Activated T-cell treated with anti-CD3 and anti-CD28 coated beads for 48 hours (primary cell): ENCODE measurements at places on chromosomes 5 and 9.

GRCh38 chr9:26219961-26220360, 541.7 kb upstream of the TUSC1 start:
- no peak for DNase-seq

DNA sequence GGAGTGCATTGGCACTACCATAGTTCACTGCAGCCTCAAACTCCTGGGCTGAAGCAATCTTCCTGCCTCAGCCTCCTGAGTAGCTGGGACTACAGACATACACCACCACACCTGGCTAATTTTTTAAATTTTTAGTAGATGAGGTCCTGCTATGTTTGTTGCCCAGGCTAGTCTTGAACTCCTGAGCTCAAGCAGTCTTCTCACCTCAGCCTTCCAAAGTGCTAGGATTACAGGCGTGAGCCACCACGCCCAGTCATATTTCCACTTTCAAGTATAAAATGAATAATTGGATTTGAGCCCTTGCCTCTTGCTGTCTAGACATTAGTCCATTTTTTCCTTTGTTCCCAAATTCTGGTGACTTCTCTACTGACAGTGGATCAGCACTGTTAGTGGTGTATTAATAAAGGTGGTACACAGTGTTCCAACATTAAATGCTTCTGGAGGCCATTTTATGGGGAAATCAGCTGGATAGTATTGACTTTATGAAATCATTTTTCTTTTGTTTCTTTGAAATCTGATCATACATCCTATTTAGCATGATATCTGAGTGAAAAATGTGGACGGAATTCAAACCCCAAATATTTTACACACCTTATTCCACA, 15.9 kb downstream of the ATP6V0E1 start:
- no peak for DNase-seq

GRCh38 chr5:122195802-122196394, 66.6 kb downstream of the ZNF474 start:
- no peak for DNase-seq

- no peak for DNase-seq
Measured at GRCh38 chr5:96070622-96071225, 109.1 kb upstream of the ELL2 start.

DNA sequence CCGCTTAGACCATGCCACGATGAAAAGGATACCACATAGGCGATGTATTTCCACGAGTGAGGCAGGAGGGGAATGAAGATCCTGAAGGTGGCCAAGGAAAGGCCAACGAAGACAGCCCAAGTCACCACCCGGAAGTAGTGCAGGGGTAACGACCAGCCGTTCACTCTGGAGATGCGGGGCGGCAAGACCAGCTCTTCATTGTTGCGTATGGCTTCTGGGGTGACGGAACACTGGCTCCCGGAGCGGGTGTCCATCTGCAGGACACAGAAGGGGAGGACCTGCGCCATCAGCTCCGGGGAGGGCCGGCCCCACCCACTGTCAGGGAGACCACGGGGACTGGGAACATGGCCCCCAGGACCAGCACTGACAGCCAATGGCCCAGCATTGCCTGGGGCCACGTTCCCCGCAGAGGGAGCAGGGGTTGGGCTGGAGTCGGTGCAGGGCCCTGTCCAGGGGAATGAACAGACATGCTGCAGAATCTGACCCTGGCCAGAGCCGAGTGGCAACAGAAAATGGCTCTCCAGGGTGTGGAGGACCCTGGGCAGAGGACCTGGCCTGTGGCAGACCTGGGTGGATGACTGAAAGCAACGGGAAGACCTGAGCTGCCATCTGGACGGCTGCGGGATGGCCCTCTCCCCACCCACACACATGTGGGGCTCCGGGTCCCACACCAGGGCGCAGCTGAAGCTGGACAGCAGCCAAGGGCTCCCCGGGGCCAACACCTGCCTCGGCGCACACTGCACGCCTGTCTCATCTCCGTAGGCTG, 17.7 kb downstream of the ZDHHC11B start:
- DNase-seq, result no peak

DNA sequence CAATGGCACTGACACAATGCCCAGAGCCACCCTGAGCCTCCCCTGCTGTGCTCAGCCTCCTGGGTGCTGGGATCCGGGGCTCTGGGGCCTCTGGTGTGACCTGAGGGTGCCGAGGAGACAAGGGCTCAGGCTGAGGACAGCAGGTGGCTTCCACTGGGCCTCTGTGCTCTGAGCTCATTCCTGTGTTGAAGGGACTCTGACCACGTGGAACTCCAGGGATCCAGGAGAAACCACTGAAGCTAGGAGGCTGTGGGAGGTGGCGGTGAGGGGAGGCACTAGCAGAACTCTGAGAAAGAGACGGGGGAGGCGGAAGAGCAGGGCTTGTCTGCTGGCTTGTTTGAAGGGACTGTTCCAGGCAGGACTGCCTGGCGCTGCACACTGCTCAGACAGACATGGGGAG, 318.7 kb upstream of the IRX1 start:
- DNase-seq, result no peak

GRCh38 chr9:99626426-99626825, 195.3 kb upstream of the NR4A3 start:
- DNase-seq, result no peak

GRCh38 chr9:116191576-116192415, 38.2 kb downstream of the PAPPA start:
- no peak for DNase-seq

DNA sequence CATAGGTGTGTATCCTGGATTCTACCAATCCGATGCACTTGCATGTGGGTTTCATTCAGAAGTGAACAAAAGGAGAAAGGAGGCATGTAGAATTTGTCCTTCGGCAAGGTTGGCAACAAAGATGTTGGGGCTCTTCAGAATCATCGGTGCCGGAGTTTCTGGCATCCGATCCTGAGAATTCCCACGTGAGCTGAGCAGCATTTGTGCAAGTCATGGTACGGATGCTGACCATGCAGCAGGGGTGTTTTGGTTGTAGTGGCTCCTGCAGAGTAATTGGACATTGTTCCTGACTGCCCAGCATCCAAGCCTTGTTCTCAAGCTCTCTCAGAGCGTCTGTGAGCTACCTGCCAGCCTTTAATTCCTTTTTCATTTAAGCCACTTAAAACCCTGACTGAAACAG, 19.0 kb upstream of the POC5 start:
- DNase-seq, result no peak

DNA sequence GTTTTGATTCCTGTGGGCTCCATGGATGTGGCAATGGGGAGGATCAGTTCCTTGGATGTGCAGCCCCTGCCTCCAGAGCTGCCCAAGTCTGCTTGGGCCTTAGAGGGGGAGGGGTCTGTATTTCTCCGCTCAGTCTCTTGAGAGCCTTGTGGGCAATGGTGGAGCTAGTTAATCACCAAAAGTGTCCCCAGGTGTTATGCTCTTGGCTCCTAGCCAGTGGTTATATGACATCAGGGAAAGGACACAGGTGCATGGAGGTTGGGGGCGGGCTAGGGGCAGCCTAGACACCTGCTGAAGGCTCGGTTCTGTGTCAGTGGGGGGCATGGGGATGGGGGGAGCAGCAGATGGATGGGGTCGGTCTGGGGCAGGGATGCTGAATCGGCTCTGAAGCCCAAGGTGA, 12.4 kb upstream of the ARAP3 start:
- DNase-seq, result no peak

- DNase-seq, result no peak
Measured at GRCh38 chr9:79616013-79616412, 44.2 kb downstream of the TLE4 start.

DNA sequence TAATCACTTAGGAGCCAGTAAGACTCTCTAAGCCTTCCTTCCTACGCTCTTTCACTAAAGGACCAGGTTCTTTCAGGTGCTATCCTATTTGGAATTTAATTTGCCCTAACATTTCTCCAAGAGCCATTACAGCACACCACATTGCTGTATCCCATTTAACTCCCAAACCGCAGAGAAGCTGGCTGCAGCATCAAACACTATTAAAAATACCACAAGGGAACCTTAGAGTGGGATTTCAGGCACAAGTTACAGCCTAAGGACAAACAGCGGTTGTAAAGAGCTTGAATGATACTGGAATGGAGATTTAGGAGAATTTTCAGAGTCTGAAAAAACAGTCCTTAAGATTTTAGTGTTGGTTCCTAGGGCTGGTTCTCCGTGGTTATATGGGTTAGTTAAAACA, 566.4 kb downstream of the RAB3C start:
- DNase-seq, result no peak

- DNase-seq, result no peak
Measured at GRCh38 chr5:2611659-2612058, 139.8 kb downstream of the IRX2 start.

DNA sequence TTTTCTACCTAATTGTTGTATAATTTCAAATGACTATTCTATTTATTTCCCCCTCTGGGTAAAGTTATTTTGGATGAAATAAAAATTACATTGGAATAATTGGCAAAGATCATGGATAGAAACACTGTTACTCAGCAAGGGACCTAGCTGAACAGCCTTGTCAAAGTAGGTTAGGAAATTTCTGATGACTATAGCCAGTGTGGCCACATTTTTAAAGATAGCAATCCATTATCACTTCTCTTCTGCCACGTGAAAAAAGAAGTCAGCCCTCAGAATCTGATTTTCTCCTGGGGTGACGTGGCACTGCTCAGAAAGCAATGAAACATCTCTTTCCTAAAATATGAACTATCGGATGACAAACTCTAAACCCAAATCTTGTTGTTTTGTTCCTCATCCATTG, 784.2 kb upstream of the RIOK2 start:
- DNase-seq, result no peak

DNA sequence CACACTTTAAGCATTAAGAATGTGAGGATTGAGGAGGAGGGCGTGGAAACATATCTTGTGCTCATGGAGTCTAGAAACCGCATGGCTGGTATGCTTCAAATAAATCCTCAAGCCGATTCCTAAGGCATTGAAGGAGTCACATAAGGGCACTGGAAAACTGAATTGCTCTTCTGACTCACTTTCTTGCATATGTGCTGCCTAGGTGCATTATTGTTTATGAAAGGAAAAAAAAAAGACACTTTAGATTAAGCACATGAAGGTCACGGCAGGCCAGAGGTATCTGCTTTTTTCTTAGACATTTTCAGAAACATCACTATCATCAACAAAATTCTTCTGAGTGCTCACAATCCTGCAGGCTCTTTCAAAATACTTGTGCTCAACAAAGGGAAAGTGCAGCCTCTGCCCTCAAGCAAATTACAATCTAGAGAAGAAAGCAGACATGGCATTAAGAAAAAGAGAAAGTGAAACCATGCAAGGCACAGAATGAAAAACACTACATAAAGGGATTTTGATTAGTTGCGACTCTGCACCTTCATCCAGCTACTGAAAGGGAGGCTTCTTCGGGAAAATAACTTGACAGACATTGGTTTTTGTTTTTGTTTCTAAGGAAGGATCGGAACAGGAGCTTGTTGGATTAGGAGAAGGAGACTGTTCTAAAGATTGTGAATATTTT, 2117.6 kb downstream of the MAT2B start:
- no peak for DNase-seq

DNA sequence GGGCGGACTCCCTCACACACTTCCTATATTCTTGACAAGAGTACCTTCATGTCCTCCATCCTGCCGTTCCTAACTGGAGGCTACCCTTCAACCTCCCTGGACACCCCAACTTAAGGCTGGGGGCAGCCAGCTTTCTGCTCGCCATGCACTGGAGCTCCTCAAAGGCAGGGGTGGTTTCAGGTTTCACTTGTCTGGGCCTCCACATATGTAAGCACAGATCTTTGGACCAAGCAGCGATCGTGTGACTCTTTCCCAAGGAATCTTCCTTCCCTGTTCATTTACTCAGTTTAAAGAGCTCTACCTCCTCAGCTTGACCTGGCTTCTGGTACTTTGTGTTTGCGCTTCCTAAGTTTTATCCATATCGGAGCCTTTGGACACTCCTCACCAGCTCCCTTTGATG, 34.2 kb upstream of the TRPC7 start:
- DNase-seq, result no peak

DNA sequence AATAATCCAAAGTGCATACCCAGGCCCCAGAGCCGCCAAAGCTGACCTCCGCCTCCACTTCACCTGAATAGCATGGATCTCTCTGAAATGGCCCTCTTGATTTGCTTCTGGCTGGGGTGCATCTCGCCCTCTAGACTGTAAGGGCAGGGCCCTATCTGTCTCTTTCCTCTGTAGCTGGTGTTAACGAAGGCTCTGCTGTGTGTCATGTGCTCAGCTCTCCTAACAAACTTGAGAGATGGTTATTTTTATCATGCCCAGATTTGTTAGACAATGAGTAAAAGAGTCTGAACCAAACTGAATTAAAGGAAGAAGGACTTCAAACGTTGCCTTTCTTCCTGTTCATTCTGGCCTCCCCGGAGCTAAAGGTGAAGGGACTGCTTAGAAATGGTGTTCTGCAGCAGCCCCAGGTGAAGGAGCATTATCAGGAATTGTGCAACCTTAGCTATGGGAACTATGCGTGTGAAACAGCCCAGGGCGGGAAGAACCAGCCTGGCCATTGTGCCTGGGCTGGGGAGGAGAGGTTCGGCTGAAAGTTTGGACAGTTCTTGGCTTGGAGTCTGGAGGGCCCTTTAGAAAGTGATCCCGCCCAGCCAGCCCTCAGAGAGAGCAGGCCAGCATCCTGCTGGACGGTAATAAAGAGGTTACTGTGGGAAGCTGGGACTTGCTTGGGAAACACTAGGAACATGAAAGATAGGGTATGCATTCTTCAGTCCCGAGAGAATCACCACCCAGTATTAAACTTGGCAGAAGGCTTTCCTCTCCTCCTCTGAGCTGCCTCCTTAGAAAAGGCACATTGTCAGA, 73.5 kb downstream of the WWC1 start:
- no peak for DNase-seq

GRCh38 chr5:154010660-154011059, 28.1 kb downstream of the FAM114A2 start:
- DNase-seq, result no peak

DNA sequence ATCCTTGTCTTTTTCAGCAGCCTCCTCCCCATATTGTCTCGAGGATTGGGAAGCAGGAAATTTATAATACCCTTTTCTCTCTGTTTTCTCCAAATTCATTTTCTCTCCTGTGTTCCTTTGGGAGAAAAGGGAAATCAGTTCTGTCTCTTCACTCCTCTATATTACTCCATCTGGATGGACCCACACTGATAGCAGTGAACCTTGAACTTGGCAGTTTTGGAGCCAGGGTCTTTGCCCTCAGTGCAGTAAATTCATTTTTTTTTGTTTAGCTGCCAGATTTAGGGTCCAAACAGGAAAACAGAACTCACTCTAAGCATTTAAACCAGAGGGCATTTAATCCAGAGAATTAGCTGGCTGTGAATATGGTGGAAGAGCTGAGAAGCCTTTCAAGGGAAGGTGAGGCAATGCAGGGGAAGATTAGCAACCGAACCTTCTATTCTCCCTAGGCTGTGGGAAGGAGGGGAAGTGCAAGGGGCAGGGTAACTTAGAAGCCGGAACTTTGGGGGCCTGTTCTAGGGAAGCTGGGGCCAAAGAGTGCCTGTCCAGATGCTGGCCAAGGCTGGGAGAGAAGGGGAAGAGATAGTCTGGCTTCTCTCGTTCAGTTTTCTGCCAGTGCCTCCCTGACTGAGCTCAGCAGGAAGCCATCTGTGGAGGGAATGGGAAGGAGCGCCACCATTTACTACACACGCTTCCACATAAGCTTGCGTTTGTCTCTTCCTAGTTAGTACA, 16.3 kb upstream of the NPR2 start:
- DNase-seq, result no peak

GRCh38 chr5:143428738-143429420, 25.4 kb upstream of the NR3C1 start:
- DNase-seq, result no peak

- no peak for DNase-seq
Measured at GRCh38 chr9:37036776-37037502, 2.9 kb upstream of the PAX5 start.
